Mammary epithelial cell (primary cell): ENCODE measurements at places on chromosomes 2 and 18. TPM values are rescaled to one million over a fixed set of nuclear protein-coding genes. Genes with fewer than 3 reads are reported as not detected.

Gene FBXO15
- 0.73 and 1.1 TPM in 2 replicates for total RNA-seq

Gene SCYGR4
- not detected for total RNA-seq

Gene NAGK
- total RNA-seq: 53.6 and 80.8 TPM in 2 replicates

Gene TP53I3
- total RNA-seq: 75.3 TPM

DNA sequence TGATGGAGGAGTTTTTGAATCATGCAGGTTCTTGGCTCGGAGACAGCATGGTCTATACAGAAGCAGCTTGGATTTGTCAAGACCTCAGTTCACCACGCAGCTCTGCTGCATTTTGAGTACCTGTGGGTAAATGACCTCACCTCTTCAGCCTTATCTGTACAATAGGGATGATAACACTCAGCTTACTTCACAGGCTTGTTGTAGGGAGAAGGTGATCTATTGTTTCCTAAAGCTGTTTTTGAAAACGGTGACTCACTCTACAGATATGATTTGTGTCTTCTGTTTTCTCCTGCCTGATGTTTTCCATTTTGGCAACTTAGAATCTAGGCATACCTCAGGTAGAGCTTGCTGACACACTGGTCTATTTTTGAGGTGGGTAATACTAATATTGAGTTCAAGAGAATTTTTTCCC lies 80.3 kb downstream of the FMNL2 start:
- peak; percentile 69 for DNase-seq

Gene TMEM163
- total RNA-seq: not detected
